ENCODE measurements at places on chromosomes 4 and X.
A peak's percentile ranks its signal among the peaks of the same experiment; 100 is the strongest.

DNA sequence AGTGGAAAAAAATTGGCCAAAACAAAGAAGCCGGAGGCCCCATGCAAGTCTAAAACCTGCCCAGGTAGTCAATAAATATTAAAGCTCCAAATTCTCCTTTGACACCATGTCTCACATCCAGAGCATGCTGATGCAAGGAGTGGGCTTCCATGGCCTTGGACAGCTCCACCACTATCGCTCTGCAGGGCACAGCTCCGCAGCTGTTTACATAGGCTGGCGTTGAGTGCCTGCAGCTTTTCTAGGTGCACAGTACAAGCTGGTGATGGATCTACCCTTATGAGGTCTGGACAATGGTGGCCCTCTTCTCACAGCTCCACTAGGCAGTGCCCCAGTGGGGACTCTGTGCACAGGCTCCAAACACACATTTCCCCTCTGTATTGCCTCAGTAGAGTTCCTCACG lies 84.2 kb upstream of the LANCL3 start:
- no peak for ATAC-seq

GRCh38 chr4:186724864-186725468 lies 1.3 kb upstream of the FAT1 start:
- no peak for ATAC-seq

DNA sequence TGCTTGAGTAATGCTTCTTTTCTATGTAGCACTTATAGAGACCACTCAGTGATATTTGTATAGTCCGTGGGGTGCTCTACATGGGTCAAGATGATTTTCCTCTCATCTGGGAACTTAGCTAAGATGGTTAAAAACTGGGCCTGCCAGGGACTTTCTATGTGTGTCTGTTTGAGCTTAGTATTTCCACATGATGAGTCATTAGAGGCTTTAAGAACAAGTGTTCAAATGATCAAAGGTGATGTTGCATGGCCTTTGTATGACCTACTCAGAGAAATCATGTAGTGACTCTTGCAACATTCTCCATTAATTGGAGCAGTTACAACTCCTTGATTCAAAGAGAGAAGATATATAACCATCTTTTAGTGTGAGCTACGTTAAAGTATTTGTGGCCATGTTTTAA lies 1480.5 kb upstream of the IGFBP7 start:
- no peak for ATAC-seq

DNA sequence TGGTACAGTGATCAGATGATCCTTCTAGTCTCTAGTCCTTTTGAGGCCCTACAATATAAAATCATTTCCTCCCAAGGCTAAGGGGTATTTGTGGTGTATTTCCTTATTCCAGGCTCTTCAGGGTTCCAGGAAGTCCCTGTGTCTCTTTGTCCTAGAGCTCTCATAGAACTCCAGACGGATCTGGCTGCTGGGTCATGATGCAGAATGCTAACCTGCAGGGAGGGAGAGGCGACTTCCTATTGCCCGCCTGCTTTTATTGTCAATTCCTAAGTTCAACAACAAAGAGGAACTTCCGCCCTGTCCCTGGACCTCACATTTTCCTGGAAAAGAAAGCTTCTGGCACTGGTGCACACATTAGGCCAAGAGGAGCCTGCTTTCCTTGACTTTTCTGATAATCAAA lies 45.9 kb upstream of the ZNF827 start:
- ATAC-seq: no peak

DNA sequence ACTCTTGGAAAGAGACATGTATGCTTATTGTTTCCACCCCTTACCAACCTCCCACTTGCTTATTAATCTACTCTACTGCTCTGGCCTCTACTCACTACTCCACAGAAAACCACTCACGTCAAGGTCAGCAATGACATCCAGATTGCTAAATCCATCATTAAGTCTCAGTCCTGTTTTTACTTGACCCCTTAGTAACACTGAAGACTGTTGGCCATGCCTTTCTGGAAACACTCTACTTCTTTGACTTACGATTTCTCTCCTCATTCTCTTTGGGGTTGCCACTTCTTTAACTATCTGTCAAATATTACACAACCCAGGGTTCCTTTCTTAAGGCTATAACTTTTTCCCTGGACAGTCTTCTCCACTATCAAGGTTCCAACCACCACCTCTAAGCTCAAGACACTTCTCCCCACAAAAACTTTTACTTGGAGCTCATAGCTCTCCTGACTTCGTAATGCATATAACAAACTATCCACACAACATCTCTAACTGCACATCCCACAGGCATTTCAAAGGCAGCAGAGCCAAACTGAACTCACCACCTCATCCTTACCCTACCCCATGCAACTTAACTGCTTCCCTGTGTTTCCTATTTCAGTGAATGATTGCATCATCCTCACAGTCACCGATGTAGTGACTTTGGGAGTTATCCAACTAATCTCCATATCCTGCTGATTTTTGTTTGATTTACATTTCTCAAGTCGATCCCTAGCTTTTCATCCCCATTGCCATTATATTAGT lies 15.8 kb upstream of the MAGEA4 start:
- no peak for ATAC-seq

DNA sequence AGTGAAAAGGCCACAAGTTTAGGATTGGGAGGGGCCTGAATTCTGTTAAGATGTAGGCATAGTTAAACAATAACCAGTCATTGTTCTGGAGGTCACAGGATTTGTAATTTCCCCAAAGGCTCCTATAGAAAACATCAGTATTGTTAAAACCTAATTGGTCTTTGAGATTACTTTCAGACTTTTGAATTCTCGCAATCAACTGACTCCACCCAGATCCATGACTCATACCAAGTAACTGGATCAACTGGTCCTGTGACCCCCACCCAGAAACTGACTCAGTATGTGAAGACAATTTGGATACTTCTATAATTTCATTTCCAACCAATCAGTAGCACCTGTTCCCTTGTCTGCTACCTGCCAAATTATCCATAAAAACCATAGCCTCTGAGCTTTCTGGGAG lies 28.4 kb downstream of the MAGEB16 start:
- no peak for ATAC-seq

- ATAC-seq: no peak
Measured at GRCh38 chrX:7635604-7636003, 207.4 kb upstream of the VCX start.

GRCh38 chr4:168622600-168622999 lies 125.7 kb downstream of the PALLD start:
- ATAC-seq: no peak

- peak; percentile 73 for ATAC-seq
Measured at GRCh38 chrX:137565921-137566745, at the start of gene ZIC3. ZIC3 (plus strand) TSS chrX:137566127; CDS start chrX:137566692, 565 bp downstream.

- ATAC-seq: no peak
Measured at GRCh38 chr4:156326246-156326645, 372.6 kb upstream of the CTSO start.

- ATAC-seq: no peak
Measured at GRCh38 chr4:30865691-30866090, 145.5 kb downstream of the PCDH7 start.

GRCh38 chr4:185480016-185480732 lies 8.6 kb upstream of the CCDC110 start:
- no peak for ATAC-seq
